CD4-positive, alpha-beta T cell treated with Interferon gamma for 1 hour (primary cell): ENCODE measurements at places on chromosomes 1 and 21.

DNA sequence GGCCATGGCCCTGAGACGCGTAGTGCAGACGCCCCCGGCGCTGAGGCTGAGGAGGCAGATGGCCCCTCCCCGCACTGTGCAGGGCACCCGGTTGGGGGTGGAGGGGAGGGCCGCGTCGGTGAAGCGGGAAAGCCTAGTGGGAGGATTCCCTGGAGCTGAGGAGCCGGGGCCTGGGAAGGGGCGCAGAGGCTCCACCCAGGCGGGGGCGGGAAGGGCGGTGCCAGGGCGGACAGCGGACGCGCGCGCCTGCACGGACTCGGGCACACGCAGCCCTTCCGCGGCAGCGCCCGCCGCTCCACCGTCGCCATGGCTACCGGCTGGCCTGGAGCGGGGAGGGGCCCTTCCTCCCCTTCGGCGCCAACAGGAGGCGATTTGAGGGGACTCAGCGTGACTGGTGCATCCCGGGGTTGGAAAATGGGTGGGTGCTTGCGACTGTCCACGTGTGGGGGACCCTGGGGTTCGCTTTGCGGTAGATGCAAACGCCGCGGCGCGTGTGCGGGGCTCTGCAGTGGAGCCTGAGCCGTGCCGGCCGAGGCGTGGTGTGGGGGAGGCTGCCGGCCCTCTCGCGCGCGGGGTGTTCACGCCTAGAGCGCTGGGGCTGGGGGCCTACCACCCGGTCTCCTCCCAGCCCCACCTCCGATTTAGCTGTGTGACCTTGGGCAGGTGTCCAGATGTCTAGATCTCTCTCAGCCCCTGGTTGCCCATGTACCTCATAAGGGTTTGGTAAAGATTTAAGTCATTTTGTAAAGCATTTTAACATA is 35.1 kb downstream of the PTPRF start:
- DNase-seq, result no peak

GRCh38 chr1:153353226-153353947 is 4.3 kb upstream of the S100A9 start:
- no peak for DNase-seq

GRCh38 chr1:36836196-36836883 is 198.0 kb downstream of the GRIK3 start:
- DNase-seq, result no peak

DNA sequence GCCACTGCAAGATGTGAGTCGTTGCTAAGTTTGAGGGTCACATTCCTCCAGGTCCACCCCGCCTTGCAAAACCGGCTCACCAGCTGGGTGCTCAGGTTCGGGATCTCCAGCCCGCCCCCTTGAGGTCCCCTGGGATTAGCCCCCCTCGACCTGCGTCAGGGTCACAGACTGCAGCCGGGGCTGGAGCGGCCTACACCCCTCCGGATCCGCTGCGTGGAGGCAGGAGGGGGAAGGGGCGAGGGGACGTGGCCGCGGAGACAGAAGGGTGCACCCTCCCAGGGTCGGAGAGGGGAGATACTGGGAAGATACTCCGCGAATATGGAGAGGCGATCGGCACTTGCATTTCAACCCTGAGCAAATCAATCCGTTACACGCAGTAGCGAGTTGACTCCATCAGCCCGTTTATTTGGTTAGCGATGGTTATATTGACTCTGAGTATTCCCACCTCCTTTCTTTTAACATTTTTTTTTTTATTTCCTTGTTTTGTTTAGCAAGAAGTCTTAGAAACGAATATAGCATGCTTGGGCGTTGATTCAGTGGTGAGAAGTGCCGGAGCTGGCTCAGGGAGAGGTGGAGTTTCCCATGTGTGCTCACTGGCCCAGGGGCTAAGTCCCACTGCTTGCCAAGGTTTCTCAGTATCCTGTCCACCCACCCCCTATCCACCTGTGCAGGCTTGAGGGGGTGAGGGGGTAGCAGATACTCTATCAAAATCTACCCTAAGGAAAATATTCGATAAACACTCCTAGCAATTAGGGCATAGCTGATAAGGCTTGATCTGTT is 997 bp downstream of the IFNAR2 start:
- DNase-seq, result peak; percentile 59

DNA sequence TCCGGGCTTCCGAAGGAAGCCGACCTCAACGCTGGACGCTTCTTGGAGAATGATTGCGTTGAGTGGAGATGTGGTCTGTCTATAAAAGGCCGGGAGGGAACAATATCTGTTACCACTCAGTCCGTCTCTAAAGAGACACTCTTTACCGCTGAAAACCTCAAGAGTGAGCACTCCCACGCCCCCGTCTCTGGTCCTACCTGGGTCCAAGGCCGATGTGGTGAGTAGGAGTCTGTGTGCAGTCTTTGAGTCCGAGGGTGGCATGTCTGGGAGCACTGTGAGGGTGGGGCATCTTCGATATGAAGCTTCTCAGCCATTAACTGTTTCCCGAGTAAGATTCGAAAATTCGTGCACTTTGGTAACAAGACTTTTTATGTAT is 576 bp downstream of the ZFP69 start:
- no peak for DNase-seq

- DNase-seq, result no peak
These were observed 36.6 kb downstream of the DOP1B start for GRCh38 chr21:36193200-36193599.

- DNase-seq, result no peak
These were observed 254.2 kb downstream of the OLFM3 start for GRCh38 chr1:101742509-101742908.

GRCh38 chr1:40394491-40395172 is 21.1 kb downstream of the SMAP2 start:
- DNase-seq, result peak; percentile 54

DNA sequence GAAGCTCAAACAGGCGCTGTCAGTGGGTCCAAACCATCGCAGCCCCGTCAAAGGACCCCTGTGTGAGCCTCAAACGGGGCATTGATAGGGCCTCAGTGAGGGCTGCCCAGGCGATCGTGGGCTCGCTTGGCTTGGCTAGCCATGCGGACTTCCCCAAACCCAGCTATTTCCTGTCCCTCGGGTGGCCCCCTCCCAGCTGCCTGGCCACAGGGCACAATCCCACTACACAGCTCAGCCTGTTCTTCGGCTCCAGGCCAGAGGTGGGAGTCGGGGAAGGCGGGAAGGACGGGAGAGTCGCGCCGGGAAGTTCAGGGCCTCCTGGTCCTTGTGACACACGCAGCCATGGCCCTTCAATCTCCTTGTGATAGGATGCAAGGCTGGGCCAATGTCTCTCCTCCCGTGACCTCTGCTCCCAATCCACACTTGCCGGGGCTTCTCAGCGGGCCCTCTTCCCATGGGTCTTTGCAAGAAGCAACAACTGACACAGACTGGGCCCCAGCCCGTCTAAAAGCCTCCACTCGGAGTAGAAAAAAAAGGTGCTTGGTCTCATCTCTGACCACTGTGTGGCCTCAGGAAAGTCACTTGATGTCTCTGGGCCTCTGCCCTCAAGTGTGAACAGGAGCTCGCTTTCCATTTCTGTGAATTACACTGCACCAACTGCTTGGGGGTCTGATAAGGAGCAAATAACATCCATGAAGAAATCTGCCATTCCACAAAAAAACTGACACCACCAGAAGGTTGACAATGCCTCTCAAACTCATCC is 7.1 kb upstream of the MATN1 start:
- no peak for DNase-seq

DNA sequence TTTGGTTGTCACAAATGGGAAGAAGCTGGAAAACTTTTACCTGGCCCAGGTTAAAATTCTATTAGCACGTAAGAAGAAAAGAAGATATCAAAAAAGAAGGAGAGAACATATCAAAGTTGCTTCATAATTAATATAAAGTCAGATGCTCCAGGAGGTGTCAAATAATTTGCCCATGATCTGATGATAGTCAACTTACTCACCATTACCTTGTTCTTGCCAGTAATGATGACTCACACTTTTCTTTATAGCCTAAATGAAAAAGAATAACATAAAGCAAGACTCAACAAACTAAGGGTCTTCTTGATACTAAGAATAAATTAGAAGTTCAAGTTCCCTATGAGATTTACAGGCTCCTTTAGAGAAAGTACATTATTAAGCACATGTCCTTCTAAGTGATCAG is 580.4 kb downstream of the TTLL7 start:
- DNase-seq, result no peak

DNA sequence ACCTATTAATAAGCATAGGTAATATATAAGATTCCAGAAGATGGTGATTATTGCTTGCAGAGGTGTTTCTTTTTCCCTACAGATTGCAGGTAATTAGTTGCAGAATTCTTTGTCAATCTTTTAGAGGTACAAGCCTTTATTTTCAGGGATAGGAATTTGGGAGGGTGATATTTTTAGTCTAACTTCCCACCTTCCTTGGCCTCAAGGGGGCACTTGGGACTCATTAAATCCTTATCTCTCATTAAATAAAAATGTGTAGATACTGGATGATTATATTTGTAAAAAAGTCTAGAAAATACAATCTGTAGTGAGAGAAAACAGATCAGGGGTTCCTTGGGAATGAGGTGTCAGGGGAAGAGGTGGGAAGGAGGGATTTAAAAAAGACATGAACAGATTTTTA is 179.2 kb downstream of the PATJ start:
- no peak for DNase-seq

DNA sequence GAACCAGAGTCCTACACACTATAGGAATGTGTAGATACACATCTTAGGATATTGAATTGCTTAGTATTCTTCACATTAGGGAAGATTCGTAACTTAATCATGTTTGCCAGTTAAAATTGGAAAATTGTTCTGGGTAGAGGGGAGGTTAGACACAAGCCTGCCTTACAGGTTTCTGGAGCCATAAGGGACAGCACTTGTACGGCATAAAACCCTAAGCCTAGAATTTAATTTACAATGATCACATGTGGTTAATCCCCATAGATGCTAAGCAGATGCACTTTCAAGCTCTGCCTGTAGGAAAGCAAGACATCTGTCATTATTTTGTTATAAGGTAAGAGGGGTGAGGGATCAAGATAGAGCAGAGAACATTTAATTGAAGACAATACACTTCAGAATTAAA is 820.7 kb downstream of the NCAM2 start:
- DNase-seq, result no peak

DNA sequence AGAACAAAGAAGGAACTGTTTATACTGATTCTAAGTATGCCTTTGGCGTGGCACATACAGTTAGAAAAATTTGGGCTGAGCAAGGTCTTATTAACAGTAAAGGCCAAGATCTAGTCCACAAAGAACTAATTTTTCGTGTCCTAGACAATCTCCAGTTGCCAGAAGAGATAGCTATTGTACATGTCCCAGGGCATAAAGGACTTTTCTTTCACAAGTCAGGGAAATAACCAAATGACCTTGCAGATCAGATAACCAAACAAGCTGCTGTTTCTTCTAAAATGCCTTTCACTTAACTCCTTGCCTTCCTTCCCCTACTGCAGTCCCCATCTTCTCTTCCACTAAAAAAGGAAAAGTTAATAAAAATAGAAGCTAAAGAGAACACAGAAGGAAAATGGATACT is 4.0 kb downstream of the TEX50 start:
- no peak for DNase-seq

- DNase-seq, result no peak
These were observed 246.1 kb upstream of the DUSP10 start for GRCh38 chr1:221987860-221988520.

DNA sequence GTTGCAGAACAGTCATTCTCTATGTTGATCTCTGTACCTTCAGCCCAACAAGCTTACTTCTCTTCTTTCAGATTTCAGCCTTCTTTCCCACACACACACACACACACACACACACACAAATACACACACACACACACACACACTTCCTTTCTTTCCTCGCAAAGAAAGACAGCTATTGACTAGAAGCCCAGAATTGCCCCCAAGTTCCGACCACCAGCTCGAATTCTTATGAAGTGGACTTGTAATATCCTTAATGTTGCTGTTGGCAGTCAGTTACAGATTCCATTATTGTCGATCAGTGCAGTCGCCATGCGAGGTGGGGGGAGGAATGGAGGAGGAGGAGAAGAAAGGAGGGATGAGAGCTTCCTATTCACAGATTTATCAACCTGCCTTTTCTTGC is 125.5 kb downstream of the CLEC20A start:
- DNase-seq, result no peak

DNA sequence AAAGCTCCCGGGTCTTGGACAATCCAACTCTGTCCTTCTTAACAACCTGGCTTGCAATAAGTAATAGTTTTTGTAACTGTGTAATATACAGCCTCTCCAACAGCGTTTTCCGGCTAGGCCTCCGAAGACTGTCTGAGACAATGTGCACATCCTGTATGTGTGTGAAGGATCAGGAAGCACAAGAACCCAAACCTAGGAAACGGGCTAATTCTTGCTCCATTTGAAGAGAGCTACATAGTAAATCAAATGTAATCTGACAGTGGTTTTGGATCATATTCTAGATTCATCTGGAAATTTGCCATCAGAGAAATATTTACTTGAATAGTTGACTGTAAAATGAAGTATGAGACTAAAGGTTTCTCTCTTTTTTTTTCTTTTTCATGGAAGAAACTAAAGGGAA is 1.2 kb downstream of the GPR52 start:
- no peak for DNase-seq

- peak; percentile 44 for DNase-seq
These were observed 33.2 kb upstream of the RUNX3 start for GRCh38 chr1:24963099-24963872.

GRCh38 chr1:190154744-190155143 is 322.9 kb downstream of the BRINP3 start:
- DNase-seq, result no peak

DNA sequence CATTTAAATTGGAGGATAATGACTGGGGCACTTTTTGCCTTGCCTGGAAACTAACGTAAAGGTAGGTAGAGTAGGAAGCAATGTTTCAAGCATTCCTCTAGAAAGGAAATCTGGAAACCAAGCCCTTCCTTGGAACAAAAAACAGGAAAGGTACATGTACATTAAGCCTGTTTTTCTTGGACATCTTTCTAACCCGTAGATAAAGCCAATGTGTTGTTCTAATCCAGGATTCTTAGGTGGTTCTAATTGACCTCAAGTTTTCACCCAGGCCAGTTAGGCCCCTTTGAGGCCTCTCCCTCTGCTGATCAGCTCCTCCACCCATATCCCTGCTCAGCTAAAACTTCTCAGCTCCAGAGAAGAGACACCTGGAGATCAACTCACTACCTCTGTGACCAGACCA is 6.3 kb upstream of the DUSP23 start:
- no peak for DNase-seq

DNA sequence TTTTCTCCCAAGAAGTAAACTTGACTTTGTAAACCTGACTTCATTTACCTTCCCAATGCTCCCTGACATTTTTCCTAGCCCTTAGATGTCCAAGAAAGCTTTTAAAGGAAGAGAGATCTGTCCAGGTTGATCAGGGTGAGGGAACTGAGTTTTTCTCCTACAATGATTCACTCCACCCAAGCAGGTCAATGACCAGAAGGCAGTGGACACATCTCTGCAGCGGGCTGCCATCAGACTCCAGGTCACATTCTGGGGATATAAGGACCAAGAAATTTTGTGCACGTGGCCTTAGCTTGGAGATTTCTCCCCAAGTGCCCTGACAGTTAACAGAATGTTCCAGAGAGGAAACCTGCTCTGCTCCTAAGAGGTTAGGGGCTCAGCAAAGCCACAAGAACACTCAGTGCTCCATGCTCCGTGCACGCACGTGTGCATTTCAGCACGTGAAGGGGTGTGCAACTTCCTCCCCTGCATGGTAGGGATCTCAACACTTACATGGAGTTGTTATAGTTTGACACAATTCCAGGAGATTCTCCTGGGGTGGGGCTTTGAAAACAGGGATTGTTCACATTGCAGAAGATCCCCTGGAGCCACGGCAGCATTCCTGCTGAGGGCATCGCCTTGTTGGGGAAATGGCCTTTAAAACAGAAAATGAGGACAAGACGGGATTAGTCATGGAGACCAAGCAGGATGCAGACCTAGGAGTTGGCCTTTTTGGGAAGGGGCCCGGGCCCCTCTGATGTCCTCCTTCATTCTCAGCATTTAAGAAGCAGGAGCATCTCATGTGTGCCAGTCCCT is 9.8 kb downstream of the ABCA4 start:
- no peak for DNase-seq
